ENCODE measurements at places on chromosomes 7 and 10.

DNA sequence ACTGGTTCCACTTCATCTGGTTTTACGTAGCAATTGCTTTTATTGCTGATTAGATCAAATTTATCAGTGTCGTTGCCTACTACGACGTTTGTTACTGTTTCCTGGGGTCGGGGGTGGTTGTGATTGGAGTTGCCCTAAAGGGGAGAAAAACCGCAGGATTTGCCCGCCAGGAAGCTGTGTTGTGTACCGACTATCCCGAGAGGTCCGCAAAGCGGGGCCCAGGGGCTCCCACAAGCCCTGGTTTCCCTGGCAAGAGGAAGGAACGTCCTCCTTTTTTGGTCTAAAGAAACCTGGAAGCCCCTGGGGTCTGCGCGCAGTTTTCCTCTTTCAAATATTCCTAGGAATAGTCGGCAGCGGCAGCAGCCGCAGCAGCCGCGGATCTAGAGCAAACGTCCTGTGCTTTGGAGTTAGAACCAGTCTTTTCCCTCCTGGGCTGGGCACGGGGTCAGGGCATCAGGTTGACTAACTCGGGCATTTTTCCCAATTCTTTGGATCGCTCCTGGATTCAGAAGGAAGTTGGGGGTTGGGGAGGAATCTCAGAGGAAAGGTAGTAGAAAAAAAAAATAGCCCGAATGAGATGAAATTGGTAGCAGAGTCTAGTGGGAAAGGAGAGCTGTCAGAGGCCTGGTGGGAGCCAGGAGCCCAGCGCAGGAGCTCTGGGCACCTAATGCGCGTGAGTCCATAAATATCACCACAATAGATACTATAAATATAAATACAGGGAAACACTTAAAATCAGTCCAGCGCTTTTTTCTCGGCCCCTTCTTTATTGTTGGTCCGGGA is 4.6 kb downstream of the VAX1 start:
- no peak for DNase-seq

DNA sequence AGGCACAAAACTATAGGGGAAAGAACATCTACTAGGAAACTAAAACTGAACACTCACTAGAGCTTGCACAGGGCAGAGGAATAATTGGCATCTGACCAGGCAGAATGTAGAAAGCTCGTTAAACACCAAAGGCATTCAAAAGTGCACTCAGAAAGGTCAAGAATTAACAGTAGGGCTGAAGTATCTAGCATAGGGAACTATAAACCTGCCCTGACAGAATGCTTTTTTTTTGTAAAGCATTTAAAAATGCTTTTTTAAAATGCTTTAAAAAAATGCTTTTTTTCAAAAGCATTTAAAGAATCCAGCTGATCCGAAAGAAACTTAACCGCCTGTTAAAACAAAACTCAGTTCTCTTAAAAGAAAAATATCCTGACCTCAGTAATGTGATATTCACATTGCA is 74.6 kb upstream of the EGFR start:
- DNase-seq = no peak

DNA sequence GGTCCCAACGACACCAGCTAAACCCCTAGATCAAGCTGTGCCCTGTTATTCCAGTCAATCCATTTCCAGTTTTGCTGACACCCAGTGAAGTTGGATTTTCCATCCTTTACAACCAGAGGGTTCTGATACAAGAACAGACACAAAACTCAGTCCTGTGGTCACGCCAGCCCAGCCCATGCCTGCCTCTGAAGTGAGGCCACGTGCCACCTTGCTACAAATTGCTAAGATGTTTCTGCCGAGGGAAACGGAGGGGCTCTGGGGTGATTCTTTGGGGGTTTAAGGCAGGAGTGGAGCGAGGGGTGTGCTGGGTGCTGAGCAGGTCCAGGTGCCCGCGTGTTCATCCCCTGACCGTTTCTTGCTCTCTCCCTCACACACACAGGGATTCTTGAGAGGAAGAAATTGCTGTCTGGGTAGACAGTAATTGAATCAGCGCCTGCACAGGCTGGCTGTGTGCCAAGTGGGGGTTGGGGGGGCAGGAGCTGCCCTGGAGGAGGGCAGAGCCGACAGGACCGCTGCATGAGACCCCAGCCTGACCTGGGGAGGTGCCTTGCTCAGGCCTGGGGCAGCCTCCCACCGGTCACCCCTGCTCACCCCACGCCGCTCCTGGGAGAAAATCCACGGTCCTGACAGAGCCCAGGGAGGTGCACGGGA is 38.1 kb downstream of the ADAP1 start:
- peak; percentile 66 for DNase-seq

GRCh38 chr10:71889388-71889987 is 38.4 kb upstream of the PSAP start:
- no peak for DNase-seq

- DNase-seq = no peak
Observed at GRCh38 chr10:70695241-70696030, 23.1 kb downstream of the ADAMTS14 start.

DNA sequence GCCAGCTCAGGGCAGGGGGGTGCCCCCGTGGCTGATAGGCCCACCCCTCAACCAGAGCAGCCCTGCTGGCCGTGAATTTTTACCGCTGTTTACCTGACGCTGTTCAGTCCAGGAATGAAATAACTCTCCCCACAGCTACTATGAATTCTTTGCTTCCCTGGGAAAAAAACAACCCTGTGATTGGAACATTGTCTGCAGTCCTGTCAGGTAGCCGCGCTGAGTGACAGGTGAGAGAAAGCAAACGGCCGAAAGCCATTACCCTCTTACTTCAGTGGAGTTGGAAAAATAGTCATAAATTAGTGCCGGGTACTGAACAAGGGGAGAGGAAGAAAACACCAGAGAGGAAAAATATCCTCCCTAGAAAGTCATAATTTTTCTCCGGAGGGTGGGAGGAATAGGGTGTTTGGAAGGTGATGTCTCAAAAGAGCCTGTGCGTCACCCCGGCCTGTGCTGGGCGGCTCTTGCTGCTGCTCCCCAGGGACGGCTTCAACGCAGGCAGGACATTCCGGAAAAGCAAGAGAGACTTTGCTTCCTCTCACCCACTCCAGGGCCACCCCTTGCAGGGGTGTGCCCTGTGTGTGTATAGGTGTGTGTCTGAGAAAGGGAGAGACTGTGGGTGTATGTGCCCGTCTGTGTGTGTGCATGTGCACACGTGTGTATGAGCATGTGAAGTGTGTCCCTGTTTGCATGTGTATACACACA is 69.0 kb downstream of the CDH23 start:
- no peak for DNase-seq

DNA sequence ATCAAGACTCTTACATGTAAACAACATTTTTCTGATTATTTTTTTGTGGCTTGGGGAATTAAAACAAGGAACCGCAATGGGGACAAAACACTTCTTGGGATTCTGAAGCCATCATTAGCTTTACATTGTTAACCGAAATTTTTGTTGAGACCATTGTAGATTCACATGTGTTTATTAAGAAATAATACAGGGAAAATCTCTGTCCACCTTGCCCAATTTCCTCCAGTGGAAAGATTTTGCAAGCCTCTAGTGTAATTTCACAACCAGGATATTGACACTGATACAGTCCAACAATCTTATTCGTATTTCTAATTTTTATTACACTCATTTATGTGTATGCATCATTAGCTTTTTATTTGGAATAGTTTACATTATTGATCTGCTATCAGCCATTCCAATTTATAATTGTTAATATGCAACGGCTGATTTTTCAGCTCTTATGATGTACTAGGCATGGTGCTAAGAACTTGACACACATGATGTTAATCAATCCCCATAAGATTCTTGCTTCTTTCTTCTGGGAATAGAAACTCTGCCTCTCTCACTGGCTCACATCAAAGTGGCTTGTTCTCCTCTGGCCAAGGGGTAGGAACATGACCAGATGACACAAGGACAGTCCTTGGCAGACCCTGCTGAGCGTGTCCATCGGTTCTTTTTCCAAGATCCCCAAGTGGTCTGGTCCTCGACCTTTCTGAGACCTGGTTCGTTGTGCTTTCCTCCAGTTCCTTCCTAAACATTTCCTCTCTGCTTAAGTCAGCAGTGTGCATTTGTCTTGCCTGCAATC is 137.6 kb downstream of the ADAM12 start:
- DNase-seq = no peak

DNA sequence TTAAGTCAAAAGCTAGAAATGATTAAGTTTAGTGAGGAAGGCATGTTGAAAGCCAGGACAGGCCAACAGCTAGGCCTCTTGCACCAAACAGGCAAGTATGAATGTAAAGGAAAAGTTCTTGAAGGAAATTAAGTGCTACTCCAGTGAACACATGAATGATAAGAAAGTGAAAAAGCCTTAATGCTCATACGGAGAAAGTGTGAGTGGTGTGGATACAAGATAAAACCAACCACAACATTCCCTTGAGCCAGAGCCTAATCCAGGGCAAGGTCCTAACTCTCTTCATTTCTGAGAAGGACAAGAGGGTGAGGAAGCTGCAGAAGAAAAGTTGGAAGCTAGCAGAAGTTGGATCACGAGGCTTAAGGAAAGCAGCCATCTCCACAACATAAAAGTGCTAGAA is 53.0 kb downstream of the DNAJC1 start:
- no peak for DNase-seq

- DNase-seq = no peak
Observed at GRCh38 chr7:92916770-92917224, 80.4 kb upstream of the CDK6 start.

- no peak for DNase-seq
Observed at GRCh38 chr7:151774951-151775350, 102.0 kb downstream of the PRKAG2 start.

- DNase-seq = peak; percentile 34
Observed at GRCh38 chr10:77877441-77878344, 48.9 kb downstream of the DLG5 start.

DNA sequence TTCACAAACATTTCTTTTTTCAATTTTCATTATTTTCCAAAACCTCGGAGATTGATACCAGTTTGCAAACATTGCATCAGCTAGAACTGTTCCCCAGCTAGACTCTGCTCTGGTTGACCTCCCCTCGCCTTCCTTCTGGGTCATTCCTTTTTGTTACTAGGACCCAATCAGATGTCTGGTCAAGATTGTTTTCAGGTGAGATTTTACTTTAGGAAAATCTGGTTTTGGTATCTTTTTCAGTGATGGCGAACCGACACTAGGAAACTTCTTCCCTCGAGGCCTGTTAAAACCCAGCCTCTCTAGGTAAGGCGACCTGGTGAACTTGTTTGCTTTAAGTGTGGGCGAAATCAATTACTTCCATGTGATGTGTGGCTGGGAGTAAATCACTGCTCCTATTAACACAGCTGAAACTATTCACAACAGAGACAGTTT is 8.4 kb downstream of the PROSER2 start:
- no peak for DNase-seq

- no peak for DNase-seq
Observed at GRCh38 chr7:26083113-26083512, 68.9 kb upstream of the NFE2L3 start.

DNA sequence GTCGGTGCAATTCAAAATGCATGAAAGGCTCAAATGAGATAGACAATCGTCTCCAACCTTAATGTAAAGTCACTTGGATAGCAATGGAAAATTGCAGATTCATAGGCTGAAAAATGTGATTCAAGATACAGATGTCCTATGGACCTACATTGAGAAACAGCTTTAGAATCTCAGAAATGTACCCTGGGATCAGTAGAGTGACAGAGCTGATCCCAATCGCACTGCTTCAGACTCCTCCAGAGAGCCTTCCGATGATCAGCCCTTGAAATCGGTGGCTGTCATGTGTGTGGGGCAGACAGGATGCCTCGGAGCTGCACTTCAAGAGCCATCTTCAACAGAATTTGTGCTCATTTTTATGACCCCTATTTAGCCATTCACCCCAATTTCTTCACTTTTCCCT is 240.1 kb upstream of the GRB10 start:
- DNase-seq = no peak

DNA sequence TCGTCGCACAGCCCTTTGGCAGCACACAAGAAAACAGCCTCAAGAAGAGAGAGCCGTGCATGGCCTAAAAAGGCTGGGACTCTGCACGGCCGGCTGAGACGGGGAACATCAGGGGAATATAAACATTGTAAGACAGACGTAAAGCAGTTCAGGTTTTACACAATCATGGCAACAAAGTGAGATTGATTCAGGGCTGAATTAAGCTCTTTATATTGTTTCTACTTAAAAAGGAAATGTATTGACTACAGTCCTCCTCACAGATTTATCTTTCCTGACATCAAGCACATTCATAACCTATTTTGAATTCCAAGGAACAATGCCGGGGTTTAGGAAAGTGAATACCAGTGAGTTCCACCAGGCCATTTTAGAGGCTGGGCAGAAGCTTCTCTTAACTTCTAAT is 25.2 kb downstream of the SORBS1 start:
- DNase-seq = peak; percentile 28

DNA sequence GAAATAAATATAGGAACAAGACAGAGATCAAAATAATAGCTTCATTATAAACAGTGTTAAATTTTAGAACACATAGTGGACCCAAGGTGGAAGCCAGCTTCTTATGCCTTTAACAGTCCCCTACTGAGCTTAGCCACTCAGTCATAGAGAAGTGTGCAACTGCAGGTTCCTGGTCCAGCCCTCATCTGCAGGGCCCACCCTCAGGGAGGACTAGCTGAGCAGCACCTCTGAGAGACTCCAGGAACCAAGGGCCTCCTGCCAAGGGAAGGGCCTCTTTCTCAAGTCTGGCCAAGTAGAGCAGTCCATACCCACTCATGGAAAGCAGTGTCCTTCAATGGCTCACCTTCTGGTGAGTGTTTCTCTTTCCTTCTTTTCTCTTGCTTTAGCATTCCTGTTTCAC is 173.7 kb upstream of the PRPS1L1 start:
- DNase-seq = no peak

Data from transverse colon (tissue), 4 donors.